ENCODE measurements at places on chromosomes 1 and 21.

- DNase-seq: no peak
These were observed 512.3 kb upstream of the PLXNA2 start for GRCh38 chr1:208756339-208756981.

DNA sequence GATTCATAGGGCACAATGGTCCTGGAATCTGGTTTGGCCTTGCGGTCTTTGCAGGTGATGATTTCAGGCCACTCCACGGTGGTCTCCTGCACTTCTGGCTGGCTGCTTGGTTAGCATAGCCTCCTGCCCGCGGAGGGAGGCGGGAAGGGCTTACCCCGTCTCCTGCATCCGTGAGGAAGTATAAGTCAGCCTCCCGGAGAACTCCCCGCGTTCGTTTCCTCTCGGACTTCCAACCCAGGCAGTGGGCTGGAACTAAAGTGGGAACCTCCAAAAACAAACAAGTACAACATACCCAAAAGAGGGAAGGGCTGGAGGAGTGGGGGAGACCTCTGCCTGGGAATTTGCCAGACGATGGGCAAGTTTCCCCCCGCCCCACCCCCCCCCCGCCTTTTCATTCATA is 939 bp upstream of the CCN1 start:
- no peak for DNase-seq

GRCh38 chr1:31788825-31789256 is 24.7 kb upstream of the ADGRB2 start:
- no peak for DNase-seq

DNA sequence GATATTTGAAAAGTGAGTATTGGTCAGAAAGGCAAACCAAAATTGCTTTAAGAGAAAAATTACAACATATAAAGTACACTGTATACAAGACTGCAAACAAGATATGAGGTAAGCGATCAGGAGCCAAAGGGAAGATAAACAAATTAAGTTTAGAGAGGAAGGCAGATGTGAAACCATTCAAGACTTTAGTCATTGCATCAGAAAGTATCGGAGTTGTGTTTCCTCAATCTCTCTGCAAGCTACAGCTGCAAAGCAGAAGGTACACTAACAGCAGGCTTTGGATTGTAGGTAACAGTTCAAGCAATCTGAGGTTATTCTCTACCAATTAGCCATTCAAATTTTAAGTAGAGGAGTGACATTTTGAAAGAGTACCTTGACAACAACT is 21.3 kb upstream of the TLCD4 start:
- no peak for DNase-seq

- no peak for DNase-seq
These were observed 6.2 kb downstream of the TNNT2 start for GRCh38 chr1:201371276-201371675.

DNA sequence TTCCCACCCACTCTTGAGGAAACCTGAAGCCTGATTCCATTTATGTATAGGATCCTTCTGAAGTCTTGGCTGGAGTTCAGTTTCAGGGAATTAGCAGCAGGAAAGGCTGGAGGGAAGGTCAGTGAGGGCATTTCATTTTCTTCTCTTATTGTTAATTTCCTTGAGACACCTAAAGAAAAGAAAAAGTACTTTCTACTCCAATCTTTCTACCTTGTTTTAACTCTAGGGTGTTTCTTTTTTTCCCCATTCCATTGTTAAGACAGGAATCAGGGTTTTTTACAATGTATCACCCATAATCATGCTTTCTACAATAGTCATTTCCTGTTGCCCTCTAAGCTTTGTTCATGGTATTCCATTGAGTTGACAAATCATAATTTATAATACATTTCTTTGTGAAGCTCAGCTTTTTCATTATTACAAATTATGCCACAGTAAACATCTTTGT is 27.4 kb downstream of the SNRPE start:
- no peak for DNase-seq

DNA sequence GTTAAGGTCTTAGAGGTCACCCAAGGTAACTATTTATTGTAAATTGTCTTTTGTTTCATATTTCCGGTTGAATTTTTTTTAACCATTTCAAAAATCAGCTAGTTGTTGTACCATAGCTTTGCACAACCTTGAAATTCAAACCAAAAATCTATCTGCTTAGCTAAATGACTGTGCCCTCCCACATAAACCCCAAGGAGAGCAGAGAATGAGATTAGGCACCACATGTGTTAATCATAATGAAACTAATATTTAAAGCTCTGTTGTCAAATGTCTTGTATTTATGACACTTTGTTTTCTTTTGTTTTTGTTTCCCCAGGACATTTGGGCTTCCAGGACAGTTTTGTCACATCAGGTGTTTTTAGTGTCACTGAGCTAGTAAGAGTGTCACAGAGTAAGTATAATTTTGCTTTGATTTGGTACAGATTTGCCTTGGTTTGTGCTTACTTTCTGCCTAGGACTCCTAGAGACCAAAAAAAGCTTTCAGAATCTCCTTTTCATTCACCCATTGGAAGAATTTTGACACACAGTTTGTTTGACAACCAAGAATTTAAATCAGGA is 249.9 kb downstream of the NFIA start:
- DNase-seq: no peak

DNA sequence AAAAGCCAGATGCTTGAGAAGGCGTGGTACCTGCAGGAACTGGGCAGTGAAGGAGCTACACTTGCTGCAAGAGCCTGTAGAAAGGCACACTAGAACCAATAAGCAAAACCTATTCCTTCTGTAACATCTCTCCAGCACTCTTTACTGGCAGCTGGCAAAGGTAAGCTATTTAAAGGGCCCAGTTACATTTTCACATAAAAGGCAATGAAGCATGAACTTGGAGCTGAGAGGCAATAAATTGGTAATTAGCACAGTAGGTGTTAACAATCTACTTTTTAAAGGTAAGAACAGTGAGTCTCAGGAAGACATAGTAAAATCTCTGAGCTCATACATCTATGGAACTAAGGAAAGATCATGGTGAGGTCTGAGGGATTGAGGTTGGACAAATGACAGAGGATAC is 167.1 kb upstream of the OLFM3 start:
- DNase-seq: no peak

DNA sequence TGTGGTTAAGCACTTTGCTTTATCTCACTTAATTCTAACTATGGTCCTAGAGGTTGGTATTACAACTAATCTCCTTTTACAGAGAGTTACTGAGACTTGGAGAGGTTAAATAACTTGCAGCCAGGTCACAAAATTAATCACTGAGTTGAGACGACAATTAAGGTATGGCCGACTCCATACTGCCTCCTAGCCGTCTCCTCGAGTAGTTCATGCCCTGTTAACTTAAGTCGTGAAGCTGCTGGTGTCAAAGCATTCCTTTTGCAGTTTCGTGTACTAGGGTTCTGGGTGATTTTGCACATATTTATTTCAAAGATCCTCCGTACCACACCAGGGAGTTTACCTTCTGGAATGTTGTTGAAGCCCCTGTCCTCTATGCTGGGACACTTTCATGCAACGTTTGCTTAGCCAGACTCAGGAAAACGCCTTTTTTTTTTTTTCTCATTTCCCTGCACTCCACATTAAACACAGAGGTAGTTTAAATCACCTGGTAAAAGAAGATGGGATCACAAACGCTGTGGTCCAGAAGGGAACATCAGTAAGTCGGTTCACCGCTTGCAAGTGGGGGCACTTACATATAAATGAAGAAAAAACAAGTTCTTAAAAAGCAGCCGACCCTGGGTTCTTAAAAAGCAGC is 570 bp upstream of the NEK7 start:
- no peak for DNase-seq

DNA sequence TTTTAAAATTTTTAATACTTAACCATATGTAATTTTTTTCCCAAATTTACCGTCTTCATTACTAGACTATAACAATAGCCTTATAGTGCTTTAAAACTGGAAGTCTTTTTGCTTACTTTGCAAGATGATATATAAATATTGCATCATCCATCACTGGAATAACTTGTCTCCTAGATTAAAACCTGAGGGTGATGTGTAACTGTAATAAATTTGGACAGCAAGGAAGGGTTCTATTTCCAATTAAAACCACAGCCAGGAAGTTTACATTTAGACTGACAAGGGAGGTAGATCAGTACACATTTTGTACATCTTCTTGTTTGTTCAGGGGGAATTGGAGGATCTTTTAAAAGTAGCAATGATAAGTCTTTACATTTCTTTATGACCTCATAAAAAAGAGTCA is 21.9 kb downstream of the NTNG1 start:
- DNase-seq: no peak

DNA sequence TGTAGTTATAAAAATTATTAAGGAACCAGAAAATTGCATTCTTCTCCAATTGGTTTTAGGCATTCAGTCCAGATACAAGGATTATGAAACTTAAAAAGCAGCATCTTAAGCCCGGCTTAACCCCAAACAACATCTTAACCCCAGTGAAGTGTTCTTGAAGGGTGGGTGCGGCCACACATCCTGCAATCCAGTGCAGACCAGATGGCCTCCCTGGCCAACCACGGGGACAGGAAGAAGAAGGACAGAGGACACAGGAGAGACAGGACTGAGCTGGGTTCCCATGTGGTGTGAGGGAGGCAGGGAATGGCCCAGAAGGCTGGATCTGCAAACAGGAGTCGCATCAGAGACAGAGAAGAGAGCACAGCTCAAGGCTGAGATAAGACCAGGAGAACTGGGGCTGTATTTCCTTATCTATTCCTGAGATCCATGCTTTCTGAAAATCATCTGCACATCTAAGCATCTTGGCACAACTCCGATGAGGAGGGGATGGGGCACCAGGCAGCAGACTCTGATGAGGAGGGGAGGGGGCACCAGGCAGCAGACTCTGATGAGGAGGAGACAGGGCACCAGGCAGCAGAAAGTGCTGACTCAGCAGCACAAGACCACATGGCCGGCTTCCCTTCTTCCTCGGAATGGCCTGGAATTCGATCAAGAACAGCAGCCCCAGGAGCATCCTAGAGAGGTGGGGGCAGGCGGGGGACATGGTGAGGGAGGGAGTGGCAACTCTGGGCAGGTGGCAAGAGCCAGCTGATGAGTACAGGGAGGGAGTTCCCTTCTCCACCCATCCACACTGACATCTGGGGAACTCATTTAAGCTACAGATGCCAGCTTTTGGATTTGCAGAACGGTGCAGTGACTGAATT is 26.6 kb downstream of the ABCG1 start:
- no peak for DNase-seq

DNA sequence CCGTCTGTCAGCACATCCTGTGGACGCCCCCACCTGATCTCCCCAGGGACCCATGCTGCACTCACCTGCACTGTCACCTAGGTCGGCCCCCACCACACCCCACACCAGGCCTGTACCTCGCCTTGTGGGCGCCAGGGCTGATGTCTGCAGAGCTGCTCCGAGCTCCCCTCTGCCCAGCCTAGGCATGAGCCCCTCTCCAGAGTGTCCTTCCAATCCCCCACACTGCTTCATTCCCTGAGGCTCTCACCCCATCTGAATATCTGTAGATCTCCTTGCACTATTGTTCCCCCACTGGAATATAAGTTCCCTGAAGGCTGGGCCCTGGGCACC is 12.2 kb downstream of the UMODL1 start:
- no peak for DNase-seq

DNA sequence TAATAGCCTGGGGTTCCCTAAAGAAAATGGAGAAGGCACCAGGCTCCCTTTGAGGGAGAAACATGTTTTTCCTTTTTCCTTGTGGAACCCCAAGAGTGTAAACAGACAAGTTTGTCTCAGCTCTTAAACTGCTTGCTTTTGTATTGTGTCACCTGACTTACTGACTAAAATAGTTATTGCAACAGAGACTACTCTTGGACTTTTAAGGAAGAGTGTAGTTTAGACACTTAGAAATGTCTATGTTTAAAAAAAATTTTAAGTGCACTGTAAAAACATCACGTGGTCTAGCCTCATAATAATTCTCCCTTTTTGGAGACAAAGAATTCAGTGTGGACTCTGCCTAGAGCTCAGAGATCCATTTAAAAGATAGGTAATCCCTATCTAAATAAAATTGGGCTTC is 141.1 kb downstream of the TRIM33 start:
- DNase-seq: no peak

DNA sequence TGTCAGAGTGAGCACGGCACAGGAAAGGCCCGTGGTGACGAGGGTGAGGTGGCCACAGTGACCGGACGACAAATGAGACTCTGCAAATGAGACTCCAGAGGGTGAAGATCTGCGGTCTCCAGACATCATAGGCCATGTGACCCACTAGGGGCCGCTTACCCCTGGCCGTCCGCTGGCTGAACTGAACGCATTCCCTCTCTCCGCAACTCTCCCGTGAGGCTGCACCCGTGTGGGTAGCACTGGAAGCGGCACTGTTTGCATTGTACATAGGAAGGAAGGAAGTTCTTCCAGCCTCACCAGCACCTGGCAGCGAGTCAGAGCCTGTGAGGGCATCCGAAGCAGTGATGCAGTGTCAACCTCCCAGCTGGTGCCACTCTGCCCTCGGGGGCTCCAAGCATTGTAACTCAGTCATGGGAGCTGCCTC is 23.6 kb upstream of the SPSB1 start:
- no peak for DNase-seq

DNA sequence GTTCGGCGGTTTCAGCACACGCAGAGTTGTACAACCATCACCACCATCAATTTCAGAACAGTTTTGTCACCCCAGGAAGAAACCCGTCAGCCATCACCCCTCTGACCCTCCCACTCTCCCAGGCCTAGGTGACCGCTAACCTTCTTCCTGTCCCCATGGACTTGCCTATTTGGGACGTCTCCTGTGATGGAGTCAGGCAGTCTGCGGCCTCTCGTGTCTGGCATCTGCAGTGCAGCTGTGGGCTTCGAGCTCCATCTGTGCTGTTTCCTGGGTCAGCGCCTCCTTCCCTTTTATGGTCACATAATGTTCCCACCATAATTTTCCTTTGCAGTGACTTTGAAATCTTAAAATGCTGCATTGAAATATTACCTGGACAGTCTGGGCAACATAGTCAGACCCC is 24.4 kb downstream of the SLC45A1 start:
- DNase-seq: no peak

DNA sequence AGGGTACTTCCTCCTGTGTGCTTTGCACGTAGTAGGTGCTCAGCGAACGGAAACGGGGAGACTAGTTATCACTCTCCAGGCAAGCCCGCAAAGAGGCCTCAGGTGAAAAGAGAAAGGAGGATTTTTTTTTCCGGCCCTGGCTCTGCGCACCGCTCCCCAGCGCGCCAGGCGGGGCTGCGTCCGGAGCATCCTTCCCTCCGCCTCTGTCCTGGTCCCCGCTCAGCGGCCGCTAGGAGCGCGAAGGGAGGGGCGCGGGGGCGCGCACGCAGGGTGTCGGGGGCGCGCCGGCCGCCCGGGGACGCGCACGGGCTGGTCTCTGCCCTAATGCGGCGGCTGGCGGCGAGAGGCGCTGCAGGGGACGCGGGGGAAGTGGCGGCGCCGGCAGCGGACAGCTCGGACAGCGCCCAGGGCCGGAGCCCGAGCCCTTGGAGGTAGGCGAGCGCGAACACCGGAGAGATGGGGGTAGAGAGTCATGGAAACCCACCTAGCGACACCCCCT is 42.3 kb upstream of the NFASC start:
- DNase-seq: peak; percentile 2

- DNase-seq: no peak
These were observed 10.4 kb downstream of the C1orf226 start for GRCh38 chr1:162391790-162392563.
